ENCODE measurements at places on chromosomes 5 and 9.

- no peak for DNase-seq
These were observed 85.2 kb downstream of the CYFIP2 start for GRCh38 chr5:157350939-157351801.

DNA sequence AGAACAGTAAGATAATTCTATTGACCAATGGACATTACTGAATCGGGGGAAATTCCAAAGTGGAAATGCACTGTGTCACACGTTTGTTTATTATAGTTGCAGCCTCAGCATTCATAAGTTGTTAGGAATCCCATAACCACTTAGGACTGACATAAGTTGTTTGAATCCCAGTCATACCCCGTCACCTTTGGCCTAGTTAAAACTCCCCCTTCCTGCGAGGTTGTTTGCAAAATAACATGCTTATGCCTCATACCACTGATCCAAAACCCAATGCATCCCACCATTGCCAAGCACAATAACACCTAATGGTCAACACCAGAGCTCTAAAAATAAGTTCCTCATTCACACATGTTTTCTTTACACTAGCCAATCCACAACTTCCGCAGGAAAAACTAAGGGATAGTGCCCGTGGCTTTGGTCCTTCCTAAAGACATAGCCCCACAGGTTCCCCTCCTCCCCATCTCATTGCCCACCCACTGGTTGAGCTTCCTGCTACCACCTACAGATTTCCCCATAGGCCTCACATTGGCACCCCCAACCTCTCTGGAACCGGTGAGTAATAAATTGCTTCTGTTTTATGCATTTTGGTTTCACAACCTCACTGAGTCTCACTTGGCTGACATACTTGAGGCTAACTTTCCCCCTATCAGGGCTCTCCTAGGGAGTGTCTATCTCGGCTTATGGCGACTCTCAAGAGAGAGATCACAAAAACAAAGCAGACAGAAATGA, 42.3 kb upstream of the MUSK start:
- no peak for DNase-seq

GRCh38 chr9:1285526-1285925, 235.4 kb downstream of the DMRT2 start:
- no peak for DNase-seq

DNA sequence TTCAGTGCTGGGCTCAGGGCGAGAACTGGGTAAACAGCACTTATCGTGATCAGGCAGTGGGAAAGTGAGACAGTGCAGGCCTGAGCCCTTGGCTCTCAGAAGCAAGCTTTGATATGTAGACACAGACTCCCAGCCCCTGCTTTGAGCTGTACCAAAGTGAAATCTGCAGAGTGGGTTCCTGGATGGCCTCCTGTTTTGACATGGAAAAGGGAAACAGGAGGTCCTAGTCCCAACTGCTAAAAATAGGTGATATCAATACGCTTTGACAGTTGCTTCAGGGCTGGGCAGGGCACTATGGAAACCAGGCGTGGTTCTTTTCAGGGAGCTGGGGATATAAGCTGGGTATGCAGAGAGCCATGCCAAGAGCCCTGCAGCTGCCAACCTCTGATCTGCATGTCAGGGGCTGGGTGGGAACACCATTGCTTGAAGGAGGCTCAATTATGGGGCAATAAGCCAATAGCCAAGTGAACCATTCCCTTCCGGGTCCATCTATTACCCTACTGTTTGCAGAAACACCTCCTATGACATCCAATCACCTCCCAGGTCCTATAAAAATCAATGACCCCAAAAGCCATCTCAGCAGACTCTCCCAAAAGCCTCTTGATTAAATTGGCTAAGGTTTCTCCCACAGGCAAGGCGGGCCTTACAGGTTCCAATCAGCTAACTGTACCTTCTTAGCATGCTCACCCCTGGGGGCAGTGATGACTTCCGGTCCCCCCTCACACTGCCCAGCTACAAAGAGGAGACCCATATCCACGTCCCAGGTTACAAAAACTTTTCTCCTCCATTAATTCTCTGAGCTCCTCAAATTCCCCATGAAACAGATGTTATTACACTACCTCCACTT, 45.8 kb downstream of the EPB41L4B start:
- no peak for DNase-seq

DNA sequence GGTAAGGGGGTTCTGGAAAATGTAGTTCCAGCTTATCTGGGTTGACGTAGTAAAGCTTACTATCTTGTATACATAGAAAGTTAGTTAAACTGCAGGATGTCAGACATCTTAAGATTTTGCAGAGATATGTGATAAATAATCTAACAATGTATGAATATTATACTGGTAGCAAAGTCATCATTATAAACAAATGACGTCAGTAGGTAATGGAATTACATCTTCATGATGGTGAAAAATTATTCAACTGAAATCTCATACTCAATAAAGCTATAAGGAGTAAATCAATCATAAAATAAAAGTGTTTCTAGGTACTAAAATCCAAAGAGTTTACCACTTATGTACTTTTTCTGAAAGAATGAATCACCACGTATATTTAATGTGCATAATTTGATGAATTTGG, 217.3 kb upstream of the CDH10 start:
- DNase-seq: no peak

- DNase-seq: no peak
These were observed 37.2 kb downstream of the FAM240B start for GRCh38 chr9:38682713-38683112.

DNA sequence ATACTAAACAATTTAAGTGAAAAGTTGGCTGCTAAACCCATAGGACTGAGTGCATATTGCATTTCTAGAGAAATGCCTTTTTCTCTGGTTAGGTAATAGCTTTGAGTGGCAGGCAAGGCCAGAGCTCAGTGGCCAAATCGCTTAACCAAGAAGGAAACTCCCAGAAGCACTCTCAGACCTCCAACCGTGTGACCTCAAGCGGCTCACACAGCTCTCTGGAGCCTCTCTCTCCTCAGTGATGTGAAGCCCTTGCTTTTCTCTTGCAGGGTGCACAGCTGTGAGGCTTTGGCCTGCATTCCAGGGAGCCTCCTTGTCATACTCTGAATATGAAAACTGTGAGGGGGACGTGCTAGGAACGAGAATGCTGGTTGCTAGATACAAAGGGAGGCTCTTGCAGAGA, 106.7 kb downstream of the INSYN2B start:
- DNase-seq: no peak

DNA sequence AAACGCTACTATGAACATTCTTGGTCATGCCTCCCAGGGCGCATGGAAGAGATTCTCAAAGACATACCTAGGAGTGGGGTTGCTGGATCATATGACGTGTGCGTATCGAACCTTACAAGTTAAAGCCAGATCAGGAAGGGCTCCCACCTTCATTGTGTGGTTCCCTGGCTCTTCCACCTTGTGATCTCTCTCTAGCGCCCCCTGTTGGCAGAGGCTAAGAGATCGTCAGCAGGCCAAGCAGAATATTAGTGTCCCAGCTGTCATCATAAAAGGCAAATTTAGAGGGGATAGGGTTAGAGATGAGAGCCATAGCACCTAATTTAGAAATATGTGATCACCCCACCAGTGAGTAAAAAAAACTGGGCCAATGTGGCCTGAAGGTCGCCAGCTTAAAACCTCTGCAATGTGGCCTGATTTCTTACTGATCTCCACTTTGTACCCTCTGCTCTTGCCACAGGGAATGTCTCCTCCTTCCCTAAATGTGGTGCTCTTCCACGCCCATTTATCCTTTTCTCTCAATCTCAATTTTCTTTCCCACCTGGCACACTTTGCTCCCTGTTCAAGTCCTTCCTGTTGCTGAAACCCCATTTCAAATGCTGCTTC, 91.7 kb upstream of the SHB start:
- peak; percentile 74 for DNase-seq

DNA sequence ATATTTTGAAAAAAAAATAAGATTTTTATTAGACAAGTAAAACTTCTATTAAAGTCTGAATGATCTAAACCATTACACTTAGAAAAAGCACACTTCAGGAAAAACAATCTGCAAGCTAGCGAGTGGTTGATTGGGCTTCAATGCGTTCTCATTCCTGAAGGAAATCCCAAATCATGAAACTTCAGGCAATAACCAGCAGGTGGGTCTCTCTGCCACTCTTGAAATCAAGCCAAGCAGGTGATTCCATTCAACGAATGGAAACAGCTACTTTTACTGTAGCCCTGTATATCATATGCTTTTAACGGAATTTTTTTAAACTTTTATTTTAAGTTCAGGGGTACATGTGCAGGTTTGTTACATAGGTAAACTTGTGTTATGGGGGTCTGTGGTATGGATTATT, 234.5 kb upstream of the TRPM3 start:
- no peak for DNase-seq

- no peak for DNase-seq
These were observed 93.2 kb downstream of the WDR41 start for GRCh38 chr5:77398896-77399295.

DNA sequence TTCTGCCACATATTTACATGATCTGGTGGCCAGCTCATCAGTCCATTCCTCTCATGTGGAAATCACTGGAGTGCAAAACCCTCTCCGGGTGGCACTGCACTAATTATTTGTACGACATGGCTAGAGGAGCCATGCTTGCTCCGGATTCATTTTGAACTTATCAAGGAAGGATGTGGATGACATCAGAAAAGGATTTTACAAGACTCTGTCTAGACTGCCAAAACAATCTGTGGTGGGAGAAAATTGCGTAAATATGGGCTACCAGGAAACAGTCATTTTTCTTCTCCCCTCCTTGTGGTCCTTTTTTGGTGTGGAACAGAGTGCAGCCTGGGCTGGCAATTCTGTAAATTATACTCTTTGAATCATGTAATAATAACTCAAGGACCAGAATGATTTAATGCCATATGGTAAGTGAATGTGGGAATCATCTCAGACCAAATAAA, 123.4 kb upstream of the IFNE start:
- DNase-seq: no peak

- no peak for DNase-seq
These were observed 109.8 kb upstream of the ZNF462 start for GRCh38 chr9:106753155-106753671.

- no peak for DNase-seq
These were observed 675.9 kb downstream of the SEMA5A start for GRCh38 chr5:8869932-8870331.

GRCh38 chr9:93892748-93893147, 62.4 kb downstream of the BARX1 start:
- no peak for DNase-seq

DNA sequence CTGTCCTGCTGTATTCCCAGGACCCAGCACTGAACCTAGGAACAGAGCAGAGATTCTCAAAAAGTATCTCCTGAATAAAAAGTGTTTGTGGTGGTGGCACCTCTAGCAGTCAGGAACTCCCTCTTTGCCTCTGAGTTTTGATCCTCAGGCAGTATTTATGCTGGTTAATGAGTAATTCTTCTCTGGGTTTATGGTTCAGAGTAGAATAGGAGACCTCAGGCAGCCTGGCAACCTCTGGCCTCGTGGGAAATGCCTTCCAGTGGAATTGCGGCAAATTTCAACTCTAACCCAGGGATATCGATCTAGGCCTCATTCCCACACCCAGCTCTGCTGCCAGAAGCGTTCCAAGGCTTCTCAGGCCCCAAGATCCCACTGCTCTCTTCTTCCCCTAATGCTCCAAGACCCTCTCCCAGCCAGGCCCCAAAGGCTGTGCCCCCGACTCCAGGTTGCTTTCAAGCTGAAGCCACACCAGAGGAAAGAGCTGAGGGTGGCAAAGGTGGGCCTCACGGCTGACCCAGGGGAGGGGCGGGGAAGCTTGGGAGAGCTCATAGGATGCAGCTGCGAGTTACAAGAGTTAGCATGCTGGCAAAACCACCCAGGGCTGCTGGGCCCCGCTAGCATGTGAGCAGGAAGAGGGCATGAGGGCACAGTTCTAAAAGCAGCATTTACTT, 10.9 kb upstream of the HDHD3 start:
- DNase-seq: no peak

GRCh38 chr5:128636361-128636760, 98.3 kb upstream of the FBN2 start:
- DNase-seq: no peak

DNA sequence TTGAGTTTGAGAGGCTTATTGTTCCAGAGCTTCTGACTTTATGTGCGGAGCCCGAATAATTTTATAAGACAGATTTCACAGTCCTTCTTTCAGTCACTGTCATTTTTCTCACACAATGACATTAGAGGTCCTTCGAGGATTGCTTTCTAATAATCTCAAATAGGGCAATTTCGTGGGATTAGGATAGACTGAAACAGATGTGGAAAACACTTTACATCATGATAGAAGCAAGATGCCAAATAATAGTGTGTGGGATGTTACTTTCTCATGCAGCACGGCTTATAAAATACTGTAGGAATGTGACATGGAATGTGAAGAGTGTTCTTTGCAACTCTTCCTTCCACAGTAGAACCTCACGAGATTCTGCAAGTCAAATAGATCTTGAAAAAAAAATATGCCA, 451.3 kb downstream of the SEMA5A start:
- DNase-seq: no peak

- no peak for DNase-seq
These were observed 249.0 kb upstream of the ZNF608 start for GRCh38 chr5:124995421-124995820.

Measured in CD4-positive, alpha-beta T cell (primary cell).